ENCODE measurements at places on chromosomes 6 and 20.

GRCh38 chr6:129670634-129671033, 39.3 kb downstream of the ARHGAP18 start:
- DNase-seq, result no peak

DNA sequence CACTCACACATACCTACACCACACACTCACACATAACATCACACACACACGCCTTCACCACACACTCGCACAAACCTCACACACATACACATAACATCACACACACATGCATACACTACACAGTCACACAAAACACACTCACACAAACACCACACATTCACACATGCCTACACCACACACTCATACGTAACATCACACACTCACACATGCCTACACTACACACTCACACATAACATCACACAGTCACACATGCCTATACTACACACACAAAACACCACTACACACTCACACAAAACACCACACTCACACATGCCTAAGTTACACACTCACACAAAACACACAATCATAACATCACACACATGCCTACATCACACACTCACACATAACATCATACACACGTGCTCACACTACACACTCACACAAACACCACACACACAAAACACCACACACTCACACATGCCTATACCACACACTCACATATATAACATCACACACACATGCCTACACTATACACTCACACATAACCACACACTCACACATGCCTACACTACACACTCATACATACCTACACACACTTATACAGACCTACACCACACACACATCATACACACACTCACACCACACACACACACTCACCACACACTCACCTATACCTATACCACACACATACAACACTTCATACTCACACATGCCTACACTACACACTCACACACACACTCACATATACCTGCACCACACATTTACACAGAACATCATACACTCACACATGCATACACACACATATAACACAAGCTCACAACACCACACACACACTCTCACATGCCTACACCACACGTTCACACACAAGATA, 383.5 kb downstream of the C6orf118 start:
- no peak for DNase-seq

- no peak for DNase-seq
Observed at GRCh38 chr6:170081556-170081955, 209.3 kb downstream of the DLL1 start.

- no peak for DNase-seq
Observed at GRCh38 chr20:22407237-22408193, 176.9 kb downstream of the FOXA2 start.

DNA sequence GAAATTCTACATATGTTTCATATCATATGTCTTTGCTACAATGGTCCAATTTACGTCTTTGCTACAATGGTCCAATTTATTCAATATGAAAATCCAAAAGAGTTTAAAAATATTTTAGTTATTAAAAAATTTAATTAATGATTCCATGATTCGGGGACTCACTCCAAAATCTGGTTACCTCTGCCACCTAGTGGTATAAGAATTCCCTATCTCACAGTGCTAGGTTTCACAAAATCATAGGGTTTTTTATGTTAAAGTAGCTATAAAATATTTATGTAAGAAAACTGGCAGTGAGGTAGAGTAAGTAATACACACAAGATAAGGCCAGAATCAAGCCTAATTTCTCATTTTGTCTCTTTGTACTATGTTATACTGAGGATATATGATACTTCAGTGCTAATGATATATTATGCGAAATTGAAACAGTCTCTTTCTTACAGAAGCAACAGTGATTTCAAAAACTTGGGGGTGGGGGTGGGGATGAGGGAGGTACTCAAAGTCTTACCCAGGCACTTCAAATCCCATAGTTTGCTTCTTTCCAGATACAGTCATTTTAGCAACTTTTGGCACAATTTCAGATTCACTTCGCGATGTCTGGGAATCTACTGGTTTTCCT, 52.3 kb downstream of the HBS1L start:
- DNase-seq, result no peak

- DNase-seq, result no peak
Observed at GRCh38 chr6:170287371-170287876, 3.5 kb downstream of the DLL1 start.

DNA sequence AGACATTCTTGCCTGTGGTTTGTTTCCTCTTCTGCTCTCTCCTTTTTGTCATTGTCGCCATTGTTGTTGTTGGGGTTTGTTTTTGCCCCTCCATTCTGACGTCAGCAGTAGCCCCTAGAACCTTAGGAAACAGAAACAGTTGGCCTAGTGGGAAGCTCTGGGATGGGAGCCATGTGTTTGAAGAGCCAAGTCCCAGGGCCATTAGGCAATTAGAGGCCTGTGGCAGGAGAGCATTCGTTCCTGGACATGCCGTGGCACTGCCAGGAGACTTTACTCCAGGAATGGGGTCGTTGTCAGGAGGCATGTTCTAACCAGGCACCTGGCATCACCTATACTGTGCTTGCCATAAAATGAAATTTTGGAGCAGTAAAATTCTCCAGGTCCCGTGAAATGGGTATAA, 39.7 kb downstream of the PPARD start:
- DNase-seq, result no peak

GRCh38 chr6:130993292-130993765, 69.7 kb downstream of the EPB41L2 start:
- DNase-seq, result no peak

GRCh38 chr20:1894951-1895673, at the start of gene SIRPA:
Gene SIRPA, plus strand, starts transcription at chr20:1895407. Its CDS starts 41 bp downstream, at chr20:1895448.
- DNase-seq, result no peak

- DNase-seq, result no peak
Observed at GRCh38 chr20:22470620-22471026, 113.7 kb downstream of the FOXA2 start.

DNA sequence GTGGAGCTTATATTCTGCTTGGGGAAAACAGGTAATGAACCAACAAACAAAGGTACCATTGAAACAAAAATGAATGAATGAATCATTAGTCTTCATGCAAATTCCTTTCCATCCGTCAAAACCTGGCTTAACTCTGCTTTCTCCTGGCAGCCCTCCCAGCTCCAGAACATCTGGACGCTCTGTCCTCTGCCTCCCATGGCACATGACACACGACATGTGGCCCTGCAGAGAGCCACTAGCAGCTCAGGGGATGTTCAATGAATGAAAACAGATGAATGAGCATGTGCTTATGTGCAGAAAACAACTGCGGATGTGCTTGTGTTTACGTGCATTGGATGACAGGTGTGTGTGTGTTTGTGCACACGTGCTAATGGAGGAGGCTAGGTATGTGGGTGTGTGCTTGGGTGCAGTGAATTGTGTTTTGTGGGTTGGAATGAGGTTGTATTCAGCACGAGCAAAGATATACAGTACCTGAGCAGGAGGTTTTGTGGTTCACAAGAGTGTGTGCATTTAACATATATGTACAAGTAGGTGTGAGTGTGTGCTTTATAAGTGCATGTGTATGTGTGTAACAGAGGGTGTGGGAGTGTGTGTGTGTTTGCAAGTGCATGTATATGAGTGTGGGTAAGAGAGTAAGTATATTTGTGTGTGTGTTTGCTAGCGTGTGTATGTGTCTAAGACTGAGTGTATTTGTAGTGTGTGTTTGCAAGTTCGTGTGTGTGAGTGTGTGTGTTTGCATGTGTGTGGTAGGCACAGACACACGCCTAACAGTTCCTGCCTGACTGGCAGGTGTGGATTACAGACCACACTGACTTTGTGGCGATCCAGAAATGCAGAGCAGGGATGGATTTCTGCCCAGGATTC, 374.1 kb upstream of the SULF2 start:
- DNase-seq, result no peak

GRCh38 chr6:151905072-151905471, 97.6 kb downstream of the ESR1 start:
- no peak for DNase-seq

- no peak for DNase-seq
Observed at GRCh38 chr20:50366270-50367103, 143.7 kb upstream of the PTPN1 start.

DNA sequence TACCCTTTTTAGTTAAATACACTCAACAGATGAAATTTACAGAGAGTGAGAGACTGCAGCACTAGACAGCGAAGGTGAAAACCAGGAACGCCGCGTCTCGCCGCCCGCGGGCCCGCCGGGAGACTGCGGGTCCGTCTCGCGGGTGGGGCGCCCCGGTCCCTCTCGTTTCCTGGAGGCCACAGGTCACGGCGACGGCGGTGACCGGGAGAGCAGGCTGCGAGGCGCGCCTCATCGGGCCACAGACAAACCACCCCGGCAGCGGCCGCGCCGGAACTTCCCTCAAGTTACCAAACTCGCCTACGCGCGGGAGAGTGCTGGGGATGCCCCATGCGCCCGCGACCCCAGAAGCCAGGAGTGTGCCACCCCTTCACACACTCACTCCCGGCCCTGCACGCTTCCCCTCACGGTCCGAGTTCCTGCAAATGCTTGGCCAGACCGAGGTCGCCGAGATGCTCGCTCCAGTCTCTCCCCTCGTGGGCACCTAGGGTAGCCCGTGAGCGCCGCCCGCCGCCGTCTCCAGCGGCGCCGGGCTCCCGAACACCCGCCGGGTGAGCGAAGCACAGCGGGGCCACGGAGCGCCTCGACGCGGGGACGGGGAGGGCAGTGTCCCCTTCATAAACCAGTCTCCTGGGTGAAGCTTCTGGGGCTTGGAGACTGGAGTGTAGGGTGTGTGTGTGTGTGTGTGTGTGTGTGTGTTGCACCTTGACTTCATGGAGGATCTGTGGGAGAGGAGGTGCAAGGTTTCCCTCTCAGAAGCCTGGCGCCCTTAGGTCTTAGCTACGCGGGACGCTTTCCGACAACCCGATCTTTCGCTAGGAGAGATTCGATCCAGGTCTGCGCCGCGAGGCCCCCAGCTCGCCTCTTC, 1.4 kb downstream of the BACH2 start:
- peak; percentile 55 for DNase-seq

DNA sequence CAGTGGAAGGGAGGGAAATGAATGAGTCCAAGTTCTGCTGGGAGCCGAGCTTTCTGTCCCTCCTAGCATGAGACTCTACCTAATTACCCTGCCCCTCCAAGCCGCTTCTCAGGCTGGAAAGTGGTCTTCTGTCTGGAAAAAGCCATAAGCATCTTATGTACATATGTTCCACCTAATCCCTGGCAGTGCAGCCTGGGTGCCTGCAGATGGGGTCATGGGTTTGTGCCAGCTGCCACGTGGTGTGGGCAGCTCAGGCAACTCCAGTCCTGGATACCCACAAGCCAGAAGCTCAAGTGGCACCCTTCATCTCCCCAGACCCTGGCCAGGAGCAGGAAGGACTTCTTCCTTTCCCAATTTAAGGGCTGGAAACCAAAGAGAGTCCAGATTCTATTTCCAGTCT, 253.1 kb downstream of the LY86 start:
- no peak for DNase-seq

DNA sequence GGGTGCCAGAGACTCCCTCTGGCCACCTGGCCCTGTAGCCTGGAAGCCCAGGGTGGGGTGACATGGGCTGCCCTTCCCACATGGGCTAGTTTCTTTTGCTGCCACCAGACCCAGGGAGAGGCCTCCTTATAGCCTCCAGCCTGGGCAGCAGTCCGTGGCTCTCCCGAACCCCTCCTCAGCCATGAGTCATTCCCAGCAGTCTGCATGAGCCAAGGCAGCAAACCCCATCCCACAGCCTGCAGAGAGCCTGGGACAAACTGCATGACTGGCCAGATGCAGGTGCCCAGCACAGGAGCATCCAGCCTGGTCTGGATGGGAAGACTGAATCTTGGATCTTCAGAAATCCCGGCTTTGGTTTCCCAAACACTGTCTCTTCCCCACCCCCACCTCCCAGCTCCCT, 75.7 kb downstream of the MRPL14 start:
- DNase-seq, result no peak
